ENCODE measurements at places on chromosomes 2 and 18. TPM values are rescaled to one million over a fixed set of nuclear protein-coding genes. Genes with fewer than 3 reads are reported as not detected.
A peak's percentile ranks its signal among the peaks of the same experiment; 100 is the strongest.

DNA sequence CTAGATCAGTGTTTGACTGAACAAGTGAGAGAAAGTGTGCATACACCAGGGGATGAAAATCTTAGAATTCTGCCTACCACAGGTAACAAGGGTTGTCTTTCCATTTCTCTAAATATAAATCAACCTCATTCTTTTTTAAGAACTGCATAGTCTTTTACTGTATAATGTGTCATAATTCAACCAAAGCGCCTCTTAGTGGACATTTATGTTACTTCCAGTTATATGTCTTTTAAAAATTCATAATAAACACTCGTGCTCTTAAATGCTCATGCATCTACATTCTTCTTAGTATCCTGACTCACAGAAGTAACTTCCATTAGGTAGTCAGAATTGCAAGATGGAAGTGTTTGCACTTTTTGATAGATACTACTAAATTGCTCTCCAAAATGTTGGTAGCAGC lies 76.2 kb downstream of the CHRNA1 start:
- DNase-seq = peak; percentile 68

- peak; percentile 69 for DNase-seq
These were observed 45.9 kb upstream of the RHOB start for GRCh38 chr2:20400787-20401488.

- DNase-seq = no peak
These were observed 238.9 kb downstream of the FHOD3 start for GRCh38 chr18:36536426-36536825.

- DNase-seq = peak; percentile 98
These were observed 90.7 kb upstream of the CTDP1 start for GRCh38 chr18:79588636-79589481.

GRCh38 chr18:23970161-23971096 lies 44.1 kb upstream of the TTC39C start:
- DNase-seq = no peak

- DNase-seq = no peak
These were observed 275.3 kb downstream of the KCNS3 start for GRCh38 chr2:18153741-18154140.

DNA sequence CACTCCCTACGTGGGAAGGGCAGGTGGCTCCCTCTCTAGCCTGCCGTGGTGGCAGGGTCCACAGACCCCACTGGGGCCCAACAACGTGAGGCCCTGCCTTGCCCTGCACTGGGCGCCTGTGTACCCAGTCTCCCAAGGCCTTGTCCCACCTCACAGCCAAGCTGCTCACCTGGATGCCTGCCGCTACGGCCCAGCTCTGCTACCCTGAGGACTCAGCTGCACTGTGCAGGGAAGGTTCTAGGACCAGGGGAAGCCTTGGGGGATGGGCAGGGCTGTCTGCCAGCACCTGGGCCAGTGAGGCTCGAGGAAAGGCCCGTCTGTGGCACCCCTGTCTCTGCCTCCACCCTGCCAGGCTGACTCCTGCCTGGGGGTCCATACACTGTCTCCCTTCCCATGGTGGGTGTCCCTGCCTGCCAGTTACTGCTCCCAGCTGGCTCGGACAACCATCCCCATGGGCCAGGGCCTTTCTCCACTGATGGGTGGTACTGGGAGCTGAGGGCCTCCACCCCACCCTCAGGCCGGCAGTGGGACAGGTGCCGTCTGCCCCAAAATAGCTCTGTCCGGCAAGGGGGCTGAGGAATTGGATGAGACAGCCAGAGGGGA lies 33.2 kb downstream of the HS6ST1 start:
- no peak for DNase-seq

GRCh38 chr2:185970148-185970852 lies 231.7 kb downstream of the FSIP2 start:
- DNase-seq = peak; percentile 65

DNA sequence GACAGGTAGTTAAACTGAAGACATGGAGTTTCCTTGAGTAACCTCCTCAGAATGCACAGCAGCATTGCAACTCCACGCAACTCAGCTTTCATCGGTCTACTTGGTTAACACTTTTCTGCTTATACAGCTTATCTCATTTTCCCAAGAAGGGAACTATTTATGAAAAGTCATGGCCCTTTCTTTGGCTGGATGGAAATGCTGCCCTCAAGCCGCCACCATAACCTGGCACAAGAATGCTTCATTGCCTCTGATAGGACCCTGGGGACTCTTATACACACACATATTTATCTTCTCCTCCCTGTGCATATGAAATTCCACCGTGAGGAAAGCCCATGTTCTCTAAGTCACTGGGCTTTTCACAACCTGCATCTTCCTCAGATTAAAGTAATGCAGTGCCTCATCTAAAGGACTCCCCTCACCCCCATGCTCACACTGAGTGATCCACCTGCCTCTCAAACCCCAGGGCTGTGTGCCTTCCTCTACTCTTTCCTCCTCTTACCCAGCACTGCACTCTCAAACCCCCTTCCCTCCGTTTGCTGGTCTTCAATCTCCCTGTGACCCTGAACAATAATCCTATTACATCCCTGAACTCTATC lies 192.0 kb upstream of the HNRNPA3 start:
- no peak for DNase-seq

CDK15 gene
- 1.3 TPM for total RNA-seq

DNA sequence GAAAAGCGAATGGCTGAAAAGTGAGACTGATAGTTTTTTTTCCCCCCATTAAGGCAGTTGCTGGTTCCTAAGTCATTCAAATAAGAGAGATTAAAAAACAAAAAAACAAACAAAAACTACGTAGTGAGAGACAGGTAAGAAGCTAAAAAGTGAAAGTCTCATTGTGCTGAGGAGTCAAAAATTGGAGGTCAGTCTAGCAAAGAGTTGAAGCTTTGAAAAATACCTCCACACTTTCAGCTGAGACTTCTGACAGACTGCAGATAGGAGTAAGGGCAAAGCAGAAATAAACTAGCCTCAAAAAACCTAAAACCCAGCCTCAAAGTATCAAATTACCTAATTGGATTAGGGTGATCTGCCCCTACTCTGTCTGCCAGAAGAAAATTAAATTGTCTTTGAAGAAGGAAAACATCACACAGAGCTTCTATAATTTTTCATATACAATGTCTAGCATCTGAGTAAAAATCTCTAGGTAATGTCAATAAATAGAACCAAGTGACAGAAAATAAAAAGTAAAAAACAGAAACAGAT lies 10.9 kb upstream of the EIF2AK3 start:
- no peak for DNase-seq

RBM43 gene
- 4.9 TPM for total RNA-seq

KCNG3 gene
- total RNA-seq = under 0.01 TPM

MGAT5 gene
- 75.0 TPM for total RNA-seq

- no peak for DNase-seq
These were observed 1.2 kb downstream of the SERPINB5 start for GRCh38 chr18:63477968-63478367.

IDH1 gene
- total RNA-seq = 353 TPM

- DNase-seq = no peak
These were observed 67.6 kb downstream of the TBC1D8 start for GRCh38 chr2:101083613-101084012.

- DNase-seq = no peak
These were observed 46.1 kb downstream of the SIGLEC15 start for GRCh38 chr18:45871431-45872084.

- DNase-seq = no peak
These were observed 746 bp upstream of the POLR1B start for GRCh38 chr2:112541315-112542122.

DNA sequence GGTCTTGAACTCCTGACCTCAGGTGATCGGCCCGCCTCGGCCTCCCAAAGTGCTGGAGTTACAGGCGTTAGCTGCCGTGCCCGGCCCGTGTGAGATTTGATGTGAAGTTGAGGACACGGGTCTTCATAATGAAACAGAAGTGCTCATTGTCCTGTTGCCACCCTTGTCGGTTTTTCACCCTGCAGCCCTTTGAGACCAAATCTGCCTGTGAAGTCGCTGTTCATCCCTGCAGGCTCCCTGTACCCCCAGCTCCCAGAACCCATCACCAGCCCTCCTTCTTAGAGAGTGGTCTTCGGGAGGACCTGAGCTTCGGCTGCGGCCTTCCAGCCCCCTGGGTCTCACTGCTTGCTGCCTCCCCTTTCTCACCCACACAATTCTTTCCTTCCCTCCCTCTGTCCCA lies 325.2 kb downstream of the GBX2 start:
- DNase-seq = no peak

DNA sequence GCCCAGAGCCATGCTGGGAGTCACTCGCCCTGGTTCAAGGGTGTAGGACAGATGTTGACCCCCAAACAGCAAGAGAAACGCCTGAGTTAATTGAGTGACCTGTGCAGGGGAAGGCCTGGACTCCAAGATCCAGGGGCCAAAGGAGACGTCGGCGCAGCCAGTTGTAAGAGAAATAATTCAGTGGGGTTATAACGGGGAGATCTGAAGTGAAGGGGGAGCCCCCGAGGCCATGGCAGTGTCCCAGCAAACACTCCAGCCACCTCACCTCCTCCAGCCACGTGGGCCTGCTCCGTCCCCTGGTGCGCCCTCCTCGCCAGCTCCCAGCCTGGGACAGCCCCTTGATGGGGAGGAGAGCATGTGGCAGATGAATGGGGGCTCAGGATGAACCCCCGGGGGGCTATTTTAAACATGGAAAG lies 130.7 kb upstream of the GPC1 start:
- no peak for DNase-seq

DNA sequence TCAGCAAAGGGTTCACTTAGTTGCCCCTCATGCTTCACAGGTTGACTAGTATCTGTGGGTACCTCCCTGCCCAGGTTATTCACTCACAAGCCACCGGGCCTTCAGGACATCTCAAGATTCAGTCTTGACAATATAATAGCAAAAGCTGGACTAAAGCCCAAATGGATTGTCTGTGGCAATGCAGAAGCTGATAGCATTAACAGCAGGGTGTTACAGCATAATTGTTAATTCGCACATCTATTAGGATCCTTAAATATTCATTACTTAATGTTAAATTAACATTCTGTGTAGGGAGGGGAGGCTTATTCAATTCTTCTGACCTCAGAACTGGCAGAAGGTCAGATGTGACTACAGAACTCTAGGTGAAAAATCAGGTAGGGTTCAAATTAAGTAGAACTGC lies 20.2 kb upstream of the GTF2A1L start:
- no peak for DNase-seq

PLCD4 gene
- total RNA-seq = 10.7 TPM

- DNase-seq = no peak
These were observed 67.1 kb downstream of the HAUS1 start for GRCh38 chr18:46171331-46171730.

CNGA3 gene
- total RNA-seq = under 0.01 TPM

NFATC1 gene
- total RNA-seq = 2.6 TPM

GRCh38 chr2:133711201-133711600 lies 142.9 kb upstream of the NCKAP5 start:
- DNase-seq = no peak

DNA sequence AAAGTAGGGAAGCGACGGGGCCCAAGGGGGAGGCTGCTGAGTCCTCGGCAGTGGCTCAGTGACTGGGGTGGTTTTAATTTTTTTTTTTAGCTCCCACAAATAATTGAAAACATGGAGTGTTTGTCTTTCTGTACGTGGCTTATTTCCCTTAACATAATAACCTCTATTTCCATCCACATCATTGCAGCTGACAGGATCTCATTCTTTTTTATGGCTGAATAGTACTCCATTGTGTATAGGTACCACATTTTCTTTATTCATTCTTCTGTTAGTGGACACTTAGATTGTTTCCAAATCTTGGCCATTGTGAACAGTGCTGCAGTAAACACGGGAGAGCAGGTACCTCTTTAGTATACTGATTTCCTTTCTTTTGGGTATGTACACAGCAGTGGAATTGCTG lies 65.1 kb downstream of the ASAP2 start:
- DNase-seq = no peak

DNA sequence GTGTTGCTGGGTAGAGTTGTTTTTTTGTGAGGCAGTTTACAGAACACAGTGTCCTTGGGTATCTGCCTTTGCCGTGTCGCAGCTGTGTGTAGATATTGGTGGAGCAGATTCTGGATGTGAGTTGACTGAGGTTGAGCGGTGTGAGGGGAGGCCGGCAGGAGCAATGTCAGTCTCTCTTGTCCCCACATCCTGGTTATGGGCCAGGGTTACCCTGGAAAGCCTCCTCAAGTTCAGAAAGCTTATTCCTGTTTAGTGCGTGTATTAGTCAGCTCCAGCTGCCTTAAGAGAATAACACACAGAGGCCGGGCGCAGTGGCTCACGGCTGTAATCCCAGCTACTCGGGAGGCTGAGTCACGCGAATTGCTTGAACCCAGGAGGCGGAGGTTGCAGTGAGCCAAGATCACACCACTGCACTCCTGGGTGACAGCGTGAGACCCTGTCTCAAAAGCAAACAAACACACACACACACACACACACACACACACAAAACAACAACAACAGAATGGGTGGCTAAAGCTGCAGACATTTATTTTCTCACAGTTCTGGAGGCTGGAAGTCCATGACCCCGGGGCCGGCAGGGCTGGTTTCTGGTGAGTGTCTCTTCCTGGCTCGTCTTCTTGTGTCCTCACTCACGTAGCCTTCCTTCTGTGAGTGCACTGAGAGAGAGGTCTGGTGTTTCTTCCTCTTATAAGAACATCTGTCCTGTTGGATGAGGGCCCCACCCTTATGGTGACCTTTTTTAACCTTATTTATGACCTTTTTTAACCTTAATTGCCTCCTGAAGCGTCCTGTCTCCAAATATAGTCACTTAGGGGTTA lies 5.1 kb downstream of the NCK2 start:
- DNase-seq = peak; percentile 57

- DNase-seq = no peak
These were observed 54.7 kb downstream of the VWC2L start for GRCh38 chr2:214465363-214466146.

- DNase-seq = no peak
These were observed 5.3 kb downstream of the NRP2 start for GRCh38 chr2:205687641-205687956.

DNA sequence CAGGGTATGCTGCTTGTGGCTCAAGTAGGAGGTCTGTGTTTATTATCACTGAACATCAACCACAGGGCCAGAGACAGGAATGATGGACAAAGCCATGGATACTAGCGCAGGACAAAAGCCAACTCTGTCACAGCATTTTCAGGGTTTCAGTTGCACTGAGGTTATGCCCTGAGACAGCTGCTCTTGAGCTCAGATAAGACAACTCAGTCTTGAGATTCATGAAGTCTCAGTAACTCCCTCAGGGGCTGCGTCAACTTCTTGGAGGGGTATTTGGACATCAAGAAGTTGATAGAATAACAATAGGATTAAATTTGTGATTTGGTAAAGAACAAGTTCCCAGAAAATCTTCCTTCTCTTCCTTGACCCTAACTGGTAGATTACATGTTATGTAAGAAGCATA lies 287.0 kb upstream of the SLC14A2 start:
- no peak for DNase-seq

MAPK4 gene
- under 0.01 TPM for total RNA-seq

- no peak for DNase-seq
These were observed 31.9 kb downstream of the ATP8B1 start for GRCh38 chr18:57771193-57771592.

- no peak for DNase-seq
These were observed 1471.8 kb downstream of the LRP1B start for GRCh38 chr2:140658760-140659692.

All from fibroblast of lung (primary cell).